OCI-LY7 (cell line): ENCODE measurements at places on chromosomes 6 and 20. TPM values are rescaled to one million over a fixed set of nuclear protein-coding genes. Genes with fewer than 3 reads are reported as not detected.

The FAXC gene
- total RNA-seq: not detected in 2 replicates

The POU3F2 gene
- total RNA-seq: not detected in 2 replicates

DNA sequence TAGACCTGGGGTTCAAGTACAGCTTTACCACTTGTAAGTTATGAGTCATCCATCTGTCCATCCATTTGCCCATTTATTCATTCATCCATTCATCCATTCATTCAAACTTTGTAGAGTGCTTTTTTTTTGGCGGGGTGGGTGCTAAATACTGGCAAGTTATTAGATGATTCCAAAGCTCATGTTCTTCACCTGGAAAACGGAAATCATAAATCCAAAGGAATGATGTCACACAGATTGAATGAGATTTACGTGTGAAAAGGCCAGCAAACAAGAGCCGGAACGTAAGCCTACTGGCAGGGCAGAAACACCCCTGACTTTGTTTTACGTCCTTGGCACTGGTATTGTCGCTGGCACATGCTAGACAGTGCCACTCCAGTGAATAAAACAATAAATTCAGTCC lies 480.9 kb upstream of the CHD6 start:
- no peak for DNase-seq

- no peak for DNase-seq
Measured at GRCh38 chr20:25485872-25486271, 78.4 kb downstream of the GINS1 start.

- no peak for DNase-seq
Measured at GRCh38 chr6:53837865-53838769, 43.3 kb downstream of the LRRC1 start.

DNA sequence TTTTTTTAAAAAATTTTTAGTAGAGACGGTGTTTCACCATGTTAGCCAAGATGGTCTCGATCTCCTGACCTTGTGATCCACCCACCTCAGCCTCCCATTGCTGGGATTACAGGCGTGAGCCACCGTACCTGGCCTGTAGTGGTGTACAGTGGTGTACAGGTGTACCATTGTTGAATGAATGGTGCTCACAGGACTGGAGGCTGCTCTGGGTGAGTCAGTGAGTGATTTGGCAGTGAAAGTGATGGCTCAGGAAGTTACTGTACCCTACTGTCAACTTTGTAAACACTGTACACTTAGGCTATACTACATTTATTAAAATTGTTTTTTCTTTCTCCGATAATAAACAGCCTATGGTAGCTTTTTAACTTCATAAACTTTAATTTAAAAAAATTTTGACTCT lies 122.8 kb upstream of the EEF1E1 start:
- DNase-seq: no peak

DNA sequence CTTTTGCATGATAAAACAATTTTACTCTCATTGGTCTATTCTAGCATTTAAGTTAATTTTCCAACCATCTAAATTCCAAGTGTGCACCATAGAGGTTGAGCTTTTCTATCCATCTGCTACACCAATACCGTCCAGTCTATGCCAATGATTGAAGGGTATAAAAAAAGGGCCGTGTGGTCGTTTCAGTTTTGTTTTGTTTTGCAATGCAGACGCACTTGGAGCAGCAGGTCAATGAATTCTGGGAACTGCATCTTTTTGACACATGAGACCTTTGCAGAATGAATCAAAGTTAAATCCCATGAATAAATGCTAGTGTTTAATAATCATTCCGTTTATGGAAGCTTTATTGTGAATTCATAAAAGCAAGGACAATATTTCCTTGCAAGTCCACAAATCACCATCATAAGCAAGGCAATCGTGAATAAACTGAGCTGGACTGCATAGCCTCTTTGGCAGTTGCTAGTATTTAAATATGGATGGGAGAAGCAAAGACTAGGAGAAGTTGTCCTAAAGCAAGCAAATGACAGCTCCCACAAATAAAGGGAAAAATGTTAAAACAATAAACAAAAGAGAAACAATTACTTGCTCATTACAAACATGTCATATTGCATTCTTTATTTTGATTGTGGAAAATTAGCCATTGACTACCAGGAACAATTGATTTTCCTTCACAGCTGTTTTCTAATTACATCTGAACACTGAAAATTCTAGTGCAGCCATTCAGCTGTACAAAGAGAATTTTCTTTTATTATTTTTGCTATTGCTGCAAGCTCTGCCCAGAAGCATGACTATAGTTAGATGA lies 649.7 kb upstream of the GJE1 start:
- peak; percentile 36 for DNase-seq

GRCh38 chr6:144435602-144436426 lies 150.7 kb downstream of the UTRN start:
- DNase-seq: no peak

DNA sequence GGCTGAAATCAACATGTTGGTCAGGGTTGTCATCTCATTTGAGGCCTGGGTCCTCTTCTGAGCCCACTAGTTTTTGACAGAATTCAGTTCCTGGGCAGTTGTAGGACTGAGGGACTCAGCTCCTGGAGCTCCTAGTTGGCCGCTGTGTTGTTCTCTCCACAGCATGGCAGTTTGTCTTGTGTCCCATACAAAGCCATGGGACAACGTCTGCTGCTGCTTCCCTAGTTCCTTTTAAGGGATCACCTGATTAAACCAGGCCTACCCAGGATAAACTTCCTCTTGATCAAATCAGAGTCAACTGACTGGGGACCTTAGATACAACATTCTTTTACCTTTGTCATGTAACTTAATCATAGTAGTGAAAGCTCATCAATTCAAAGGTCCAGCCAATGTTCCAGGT lies 141.0 kb downstream of the BCAS1 start:
- no peak for DNase-seq

- DNase-seq: no peak
Measured at GRCh38 chr20:55881204-55881603, 124.1 kb downstream of the CBLN4 start.

- DNase-seq: no peak
Measured at GRCh38 chr6:95083506-95083905, 493.8 kb upstream of the MANEA start.

DNA sequence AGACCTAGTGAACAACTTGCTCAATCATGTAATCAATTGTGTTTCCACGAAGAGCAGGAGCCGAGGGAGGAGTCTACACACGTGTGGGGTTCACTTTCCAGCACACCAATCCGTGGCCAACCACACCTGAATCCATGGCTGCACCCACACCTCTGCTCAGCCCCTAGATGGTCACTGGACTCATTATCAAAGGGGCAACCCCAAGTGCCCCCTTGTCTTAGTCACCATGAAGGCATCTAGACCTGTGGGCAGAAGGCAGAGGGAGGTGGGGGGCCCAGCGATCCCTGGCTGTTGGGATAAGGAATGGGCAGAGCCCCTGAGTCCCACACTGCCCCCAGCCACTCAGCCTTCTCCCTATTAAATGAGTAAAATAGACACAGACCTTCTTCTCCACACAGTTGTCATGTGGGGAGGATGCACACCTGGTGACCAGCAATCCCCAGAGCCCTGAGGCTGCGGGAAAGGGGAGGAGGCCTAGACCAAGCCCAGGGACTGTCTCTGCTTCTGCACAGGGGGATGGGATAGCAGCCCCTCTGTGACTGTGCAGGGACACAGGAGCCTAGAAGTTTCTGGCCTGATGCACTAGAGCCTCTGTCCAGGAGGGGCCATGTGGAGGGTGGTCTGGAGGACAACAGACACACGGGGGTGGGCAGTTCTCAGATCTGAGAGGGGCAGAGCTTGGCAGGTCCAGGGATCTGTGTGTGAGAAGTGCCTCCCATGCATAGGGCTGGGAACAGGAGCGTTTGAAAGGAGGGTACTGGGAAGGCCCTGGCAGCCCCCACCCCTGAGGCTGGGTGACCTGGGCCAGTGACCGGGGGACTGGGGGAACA lies 1.9 kb upstream of the RAET1L start:
- no peak for DNase-seq

DNA sequence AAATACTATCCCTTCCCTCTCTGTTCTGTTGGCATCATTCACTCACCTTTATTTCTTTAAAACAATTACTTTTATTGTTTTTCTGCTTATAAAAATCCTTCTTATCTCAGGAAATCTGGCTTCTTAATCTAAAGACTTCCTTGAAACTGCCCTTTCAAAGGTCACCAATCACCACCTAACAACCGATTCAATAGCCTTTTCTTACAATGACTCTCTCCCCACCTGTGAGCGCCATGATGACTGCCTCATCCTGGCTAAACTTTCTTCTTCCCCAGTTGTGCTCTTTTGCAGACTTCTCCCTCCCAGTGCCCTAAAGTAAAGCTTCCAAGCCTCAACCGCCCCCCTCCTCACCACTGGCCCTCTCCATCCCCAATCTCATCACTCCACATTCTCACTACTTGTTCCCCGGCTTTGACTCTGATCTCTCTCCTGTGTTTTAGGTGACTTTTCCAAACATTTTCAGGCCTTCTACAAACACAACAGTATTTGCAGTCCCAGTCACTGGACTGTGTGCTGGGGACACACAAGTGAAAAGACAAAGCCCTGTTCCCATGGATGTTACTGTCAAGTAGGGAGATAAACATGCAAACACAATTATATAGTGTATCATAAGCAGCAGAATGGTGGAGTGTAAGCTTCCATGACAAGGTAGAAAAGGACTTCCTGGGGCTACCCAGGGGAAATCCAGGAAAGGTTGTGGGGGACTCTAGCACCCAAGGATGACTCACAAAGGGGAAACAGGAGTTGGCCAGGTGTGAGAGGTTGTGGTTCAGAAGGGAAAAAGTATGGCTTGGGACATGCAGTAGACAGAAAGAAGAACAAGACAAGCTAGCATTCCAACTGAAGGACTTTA lies 12.8 kb downstream of the NHSL1 start:
- no peak for DNase-seq

- DNase-seq: no peak
Measured at GRCh38 chr6:34025861-34026260, 120.0 kb downstream of the GRM4 start.

- no peak for DNase-seq
Measured at GRCh38 chr6:1558388-1558787, 51.3 kb upstream of the FOXC1 start.
